ENCODE measurements at places on chromosomes 1 and 21.

DNA sequence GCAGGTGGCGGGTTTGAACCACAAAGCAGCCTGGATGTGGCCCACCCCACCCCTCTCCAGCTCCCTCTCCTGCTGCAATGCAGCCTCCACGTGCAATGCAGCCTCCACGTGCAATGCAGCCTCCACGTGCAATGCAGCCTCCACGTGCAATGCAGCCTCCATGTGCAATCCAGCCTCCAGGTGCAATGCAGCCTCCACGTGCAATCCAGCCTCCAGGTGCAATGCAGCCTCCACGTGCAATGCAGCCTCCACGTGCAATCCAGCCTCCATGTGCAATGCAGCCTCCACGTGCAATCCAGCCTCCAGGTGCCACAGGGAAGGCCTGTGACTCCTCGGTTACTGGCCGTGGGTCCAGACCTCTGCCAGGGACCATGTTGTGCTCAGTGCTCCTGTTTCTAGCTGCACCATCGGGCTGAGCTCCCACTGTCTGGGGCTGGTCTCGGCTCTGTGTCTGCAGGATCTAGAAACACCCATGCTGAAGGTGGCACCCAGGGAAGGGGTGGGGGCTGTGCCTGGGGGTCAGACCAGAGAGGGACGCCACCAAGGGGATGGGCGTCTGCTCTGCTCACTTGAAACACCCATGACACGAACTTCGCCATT is 11.9 kb upstream of the LRRC3 start:
- DNase-seq, result no peak

DNA sequence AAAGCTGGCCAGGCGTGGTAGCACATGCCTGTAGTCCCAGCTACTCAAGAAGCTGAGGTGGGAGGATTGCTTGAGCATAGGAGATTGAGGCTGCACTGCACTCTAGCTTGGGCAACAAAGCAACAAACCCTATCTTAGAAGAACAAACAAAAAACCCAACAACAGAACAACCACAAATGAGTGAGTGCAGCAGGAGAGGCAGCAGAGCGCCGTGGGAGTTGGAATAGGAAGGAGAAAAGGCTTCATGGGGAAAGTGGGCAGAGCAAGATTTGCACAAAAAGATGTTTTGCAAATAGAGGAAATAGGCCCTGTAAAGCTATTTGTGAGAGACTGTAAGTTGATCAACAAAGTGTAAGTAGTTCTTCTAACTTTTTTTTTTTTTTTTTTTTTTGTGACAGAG is 19.6 kb downstream of the SMAP2 start:
- no peak for DNase-seq

DNA sequence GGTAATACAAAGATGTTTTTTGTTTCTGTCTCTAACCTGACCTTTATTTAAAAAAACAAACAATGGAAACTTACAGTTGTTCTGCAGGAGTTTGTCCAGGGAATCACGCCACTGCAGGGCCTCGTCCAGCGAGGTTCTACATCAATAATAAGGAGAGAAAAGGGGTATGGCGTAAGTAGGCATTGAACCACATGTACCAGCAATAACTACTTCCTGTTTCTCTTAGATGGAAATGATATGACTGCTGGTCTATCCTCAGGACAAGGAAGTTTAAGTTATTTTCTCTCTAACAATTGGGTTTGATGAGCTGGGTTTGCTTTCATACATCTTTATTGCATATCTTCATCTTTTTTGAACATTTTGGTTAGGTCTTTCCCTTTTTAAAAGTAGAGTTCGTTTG is 40.9 kb downstream of the RGS5 start:
- DNase-seq, result no peak

GRCh38 chr1:240462766-240463395 is 149.1 kb downstream of the GREM2 start:
- no peak for DNase-seq

- no peak for DNase-seq
Measured at GRCh38 chr21:39153842-39154241, 29.4 kb downstream of the PSMG1 start.

- DNase-seq, result no peak
Measured at GRCh38 chr1:153343811-153344717, 4.6 kb downstream of the PGLYRP4 start.

DNA sequence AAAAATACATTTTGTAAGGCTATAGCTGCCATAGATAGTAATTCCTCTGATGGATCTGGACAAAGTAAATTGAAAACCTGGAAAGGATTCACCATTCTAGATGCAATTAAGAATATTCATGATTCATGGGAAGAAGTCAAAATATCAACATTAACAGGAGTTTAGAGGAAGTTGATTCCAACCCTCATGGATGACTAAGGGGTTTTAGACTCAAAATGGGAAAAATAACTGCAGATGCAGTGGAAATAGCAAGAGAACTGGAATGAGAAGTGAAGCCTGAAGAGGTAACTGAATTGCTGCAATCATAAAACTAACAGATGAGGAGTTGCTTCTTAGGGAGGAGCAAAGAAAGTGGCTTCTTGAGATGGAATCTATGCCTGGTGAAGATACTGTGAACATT is 230.8 kb downstream of the KCTD3 start:
- no peak for DNase-seq

DNA sequence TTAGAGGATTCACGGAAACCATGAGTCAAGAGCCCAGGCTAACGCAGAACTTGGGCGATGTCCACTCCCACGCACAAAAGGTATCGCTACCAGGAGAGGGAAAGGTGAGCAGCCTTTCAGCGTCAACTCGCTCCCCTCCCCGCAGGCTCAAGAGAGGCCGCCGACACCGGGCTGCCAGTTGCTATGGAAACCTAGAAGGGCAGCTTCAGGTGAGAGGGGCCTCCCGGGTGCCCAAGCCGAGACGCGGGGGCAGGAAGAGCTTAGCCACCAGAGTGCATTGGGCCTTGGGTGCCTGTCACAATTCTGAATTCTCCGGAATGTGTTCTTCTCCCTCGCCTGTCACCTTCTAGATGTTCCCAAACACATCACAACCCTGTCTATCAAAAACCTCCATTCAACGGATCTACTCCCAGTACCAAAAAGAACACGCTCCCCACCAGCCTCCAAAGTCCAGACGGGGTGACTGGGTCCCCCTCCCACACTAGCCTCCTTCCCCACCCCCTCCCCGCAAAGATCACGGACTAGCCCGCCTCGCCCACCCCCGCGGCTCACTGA is 694 bp downstream of the MEAF6 start:
- DNase-seq, result peak; percentile 65

DNA sequence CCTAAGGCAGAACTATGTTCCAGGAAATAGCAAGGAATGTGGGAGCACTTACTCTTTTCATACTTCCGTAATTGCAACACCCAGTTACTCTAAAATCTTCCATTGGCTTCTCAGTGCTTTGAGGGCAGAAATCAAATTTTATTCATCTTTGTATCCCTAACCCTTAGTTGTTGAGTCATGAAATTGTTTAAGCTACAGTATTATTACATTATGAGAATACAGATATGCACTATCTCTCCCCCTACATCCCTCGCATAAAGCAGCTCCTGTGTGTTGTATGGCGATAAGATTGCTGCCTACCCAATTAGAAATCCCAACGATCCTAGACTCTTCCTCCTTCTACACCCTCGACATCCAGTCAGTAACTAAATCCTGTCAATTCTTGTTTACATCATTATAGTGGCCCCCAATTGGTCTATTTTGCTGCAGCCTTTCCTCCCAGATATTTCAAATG is 2.6 kb downstream of the AIDA start:
- DNase-seq, result no peak

- DNase-seq, result peak; percentile 13
Measured at GRCh38 chr1:41241749-41242341, at the start of gene SCMH1. Gene SCMH1, minus strand, starts transcription at chr1:41242306. Its CDS starts 56,173 bp downstream, at chr1:41186133.

DNA sequence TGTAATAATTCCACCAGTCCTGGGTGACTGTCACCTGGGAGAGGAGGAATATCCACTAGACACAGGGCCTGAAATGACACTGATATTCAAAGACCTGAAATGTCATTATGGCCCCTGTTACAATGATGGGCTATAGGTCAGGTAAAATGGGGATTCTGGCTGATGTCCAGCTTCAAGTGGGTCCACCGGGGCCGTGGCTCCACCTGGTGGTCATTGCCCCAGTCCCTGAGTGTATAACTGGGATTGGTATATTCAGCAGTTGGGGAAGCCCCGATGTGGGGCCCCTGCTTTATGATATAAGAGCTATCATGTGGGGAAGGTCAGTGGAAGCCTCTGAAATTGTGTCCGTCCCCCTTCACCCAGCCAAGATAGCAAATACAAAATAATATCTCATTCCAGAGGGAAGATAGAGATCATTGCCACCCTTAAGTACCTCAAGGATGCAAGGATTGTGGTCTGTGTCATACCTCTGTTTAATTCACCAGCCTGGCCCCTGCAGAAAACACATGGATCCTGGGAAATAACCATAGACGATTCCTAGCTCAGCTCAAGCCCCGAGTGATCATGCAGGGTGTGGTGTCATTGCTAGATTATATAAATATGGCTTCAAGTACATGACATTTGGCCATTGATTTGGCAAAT is 19.4 kb downstream of the PLEKHO1 start:
- DNase-seq, result peak; percentile 29

Measured in activated CD8-positive, alpha-beta memory T cell treated with anti-CD3 and anti-CD28 coated beads for 4 hours (primary cell).